Tibial nerve (tissue), 4 donors: ENCODE measurements at places on chromosomes 3 and 15.

DNA sequence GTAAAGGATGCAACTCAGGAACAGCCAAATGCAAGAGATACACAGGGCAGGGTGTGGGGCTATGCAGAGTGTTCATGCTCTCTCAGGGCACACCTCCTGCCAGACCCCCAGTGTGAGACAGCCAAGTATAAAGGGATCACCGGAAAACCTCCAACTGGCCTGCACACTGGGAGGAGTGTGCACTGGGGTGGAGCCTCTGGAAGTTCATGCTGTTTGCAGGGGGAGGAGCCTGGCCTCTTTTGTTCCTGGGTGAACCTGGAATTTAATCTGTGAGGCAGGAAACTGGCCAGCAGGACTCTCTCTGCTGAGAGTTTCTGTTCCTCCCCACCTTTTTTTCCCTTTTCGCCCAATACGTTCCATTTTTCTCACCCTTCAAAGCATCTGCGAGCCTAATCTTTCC, 204.1 kb downstream of the WNT5A start:
- DNase-seq: no peak

DNA sequence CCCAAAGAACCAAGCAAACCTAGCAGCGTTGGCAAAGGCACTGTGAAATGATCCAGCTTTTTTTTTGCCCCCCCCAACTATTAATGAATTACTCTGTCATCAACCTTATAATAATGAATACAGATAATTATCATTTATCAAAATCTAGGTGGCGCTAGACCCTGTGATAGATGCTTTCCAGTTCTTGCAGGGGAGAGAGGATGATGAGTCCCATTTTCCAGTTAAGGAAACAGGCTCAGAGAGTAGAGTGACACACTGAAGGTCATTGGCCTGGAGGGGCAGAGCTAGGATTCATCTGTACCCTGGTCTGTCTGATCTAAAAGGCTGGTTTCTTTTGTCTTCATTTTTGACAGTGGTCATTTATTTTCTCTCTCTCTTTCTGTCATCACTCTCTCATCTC, 5.0 kb downstream of the ACOX2 start:
- no peak for DNase-seq

- DNase-seq: no peak
Measured at GRCh38 chr15:99333413-99333812, 82.1 kb downstream of the LRRC28 start.

DNA sequence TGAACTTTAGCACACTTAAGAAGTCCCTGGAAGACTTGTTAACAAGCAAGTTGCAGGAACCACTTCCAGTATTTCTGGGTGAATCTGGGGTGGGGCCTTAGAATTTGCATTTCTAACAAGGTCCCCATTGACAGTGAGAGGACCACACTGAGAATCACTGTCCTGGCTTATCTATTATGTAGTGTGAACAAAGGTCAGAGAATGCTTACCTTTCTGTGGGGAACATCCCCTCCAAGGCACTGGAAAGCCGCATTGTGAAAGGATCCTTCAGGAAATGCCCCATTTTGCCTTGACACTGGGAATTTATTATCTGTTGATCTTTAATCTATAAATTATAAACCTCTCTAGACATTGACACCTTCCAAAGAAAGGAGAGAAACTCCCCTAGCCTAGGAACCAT, 74.8 kb downstream of the IGF2BP2 start:
- DNase-seq: no peak

- DNase-seq: no peak
Measured at GRCh38 chr3:48546203-48546829, 10.3 kb downstream of the PFKFB4 start.

DNA sequence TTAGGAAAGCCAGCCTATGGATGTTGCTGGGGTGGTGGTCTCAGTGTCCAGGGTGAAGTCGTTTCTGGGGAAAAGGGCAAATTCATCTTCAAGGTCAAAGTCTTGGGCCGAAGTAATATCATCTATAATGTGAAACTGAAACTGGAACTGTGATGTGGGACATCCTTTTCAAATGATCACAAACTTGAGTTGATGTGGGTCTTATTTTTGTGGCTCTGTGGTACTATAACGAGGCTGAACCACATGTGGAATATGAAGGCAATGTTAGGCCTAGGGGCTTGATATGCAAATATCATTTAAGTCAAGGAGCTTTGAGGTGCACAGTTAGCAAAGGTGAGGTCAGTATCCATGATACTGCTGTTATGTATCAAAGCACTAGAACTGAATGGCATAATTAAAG, 1.5 kb upstream of the CD200R1L start:
- DNase-seq: no peak

DNA sequence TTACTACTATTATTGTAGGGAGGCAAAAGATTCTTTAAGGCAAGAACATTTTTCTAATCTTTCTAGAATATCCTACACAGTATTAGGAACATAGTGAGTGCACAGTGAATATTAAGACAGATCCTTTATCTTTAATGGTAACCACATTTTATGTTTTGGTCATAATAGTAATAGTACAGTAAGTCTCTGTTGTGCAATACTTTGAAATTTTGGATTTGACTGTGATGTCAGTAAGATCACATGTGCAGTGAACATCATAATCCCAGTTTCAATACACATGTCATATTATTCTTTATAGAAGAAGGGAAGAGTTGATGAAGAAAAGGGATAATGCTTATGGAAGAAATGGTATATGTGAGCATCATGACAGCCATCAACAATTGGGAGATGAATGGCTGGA, 10.7 kb downstream of the STT3B start:
- DNase-seq: no peak

DNA sequence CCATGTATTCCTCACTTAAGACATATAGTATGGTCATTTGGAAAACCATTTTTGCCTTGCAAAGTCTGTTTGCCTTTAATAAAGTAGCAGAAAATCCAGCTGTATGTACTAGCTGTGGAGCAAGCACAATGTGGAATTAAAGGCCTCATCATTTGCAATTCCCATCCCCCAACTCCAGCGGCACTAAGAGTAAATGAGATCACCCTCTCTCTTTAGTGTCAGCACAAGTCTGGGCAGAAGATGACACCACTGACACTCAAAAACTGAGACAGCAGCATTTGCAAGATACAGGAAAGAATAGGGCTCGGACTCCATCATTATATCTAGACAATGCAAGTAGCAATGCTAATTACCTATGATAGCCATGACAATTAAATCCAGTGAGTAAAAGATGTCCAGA, 24.7 kb upstream of the DYNC1LI1 start:
- no peak for DNase-seq

- DNase-seq: no peak
Measured at GRCh38 chr3:106255870-106256248, 387.0 kb upstream of the CBLB start.

GRCh38 chr3:157375342-157375986, 61.2 kb upstream of the PTX3 start:
- DNase-seq: no peak

- no peak for DNase-seq
Measured at GRCh38 chr3:193812791-193813500, 219.9 kb downstream of the OPA1 start.

DNA sequence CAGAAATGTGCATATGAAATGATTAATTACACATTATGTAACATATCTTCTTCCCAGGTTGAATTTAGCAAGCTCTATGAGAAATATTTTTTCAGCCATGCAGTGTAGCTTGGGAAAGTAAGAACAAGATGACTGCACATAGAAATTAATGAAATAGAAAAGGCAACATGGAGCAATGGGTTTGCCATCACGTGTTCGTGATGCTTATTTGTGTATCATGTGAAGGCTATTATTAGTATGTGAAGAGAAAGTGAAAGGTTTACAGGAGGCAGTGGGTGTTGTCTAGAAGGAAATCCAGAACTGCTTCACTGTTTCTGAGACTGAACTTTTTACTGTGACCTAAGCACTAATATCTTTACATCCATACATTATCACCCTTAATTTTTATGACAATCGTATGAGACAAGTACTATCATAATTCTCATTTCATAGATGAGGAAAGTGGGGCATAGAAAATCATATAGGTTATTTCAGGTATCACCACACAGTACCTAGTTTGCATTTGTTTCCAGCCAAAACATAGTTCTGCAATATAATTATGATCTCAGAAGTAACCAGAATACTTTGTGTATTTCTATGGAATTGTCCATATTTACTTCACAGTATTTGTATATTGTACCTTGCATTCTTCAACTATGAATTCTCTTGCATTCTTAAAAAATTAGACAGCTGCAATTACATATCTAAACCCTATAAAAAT, 14.9 kb downstream of the SERPINI1 start:
- no peak for DNase-seq

- no peak for DNase-seq
Measured at GRCh38 chr15:94743668-94744067, 512.3 kb downstream of the MCTP2 start.

DNA sequence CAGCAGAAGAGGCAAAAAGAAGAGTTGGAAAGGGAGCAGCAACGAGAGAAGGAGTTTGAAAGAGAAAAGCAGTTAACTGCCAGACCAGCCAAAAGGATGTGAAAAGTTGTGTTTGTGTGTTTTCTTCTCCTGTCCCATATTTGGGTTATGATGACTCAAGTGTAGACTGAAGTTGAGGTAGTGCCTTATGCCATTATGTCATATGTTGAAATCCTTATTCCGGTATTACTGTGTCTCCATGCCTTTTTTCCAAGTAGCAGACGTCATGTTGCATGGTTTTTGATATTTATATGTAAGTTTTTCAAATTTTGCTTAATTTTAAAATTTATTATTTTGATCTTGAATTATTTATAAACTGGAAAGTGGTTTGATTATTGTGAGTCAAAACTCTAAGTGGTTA, 19.2 kb downstream of the BLOC1S6 start:
- DNase-seq: no peak

- DNase-seq: no peak
Measured at GRCh38 chr3:101850246-101851051, 1.1 kb downstream of the NFKBIZ start.

- DNase-seq: peak; percentile 19
Measured at GRCh38 chr15:96322536-96323318, 7.8 kb upstream of the NR2F2 start.

DNA sequence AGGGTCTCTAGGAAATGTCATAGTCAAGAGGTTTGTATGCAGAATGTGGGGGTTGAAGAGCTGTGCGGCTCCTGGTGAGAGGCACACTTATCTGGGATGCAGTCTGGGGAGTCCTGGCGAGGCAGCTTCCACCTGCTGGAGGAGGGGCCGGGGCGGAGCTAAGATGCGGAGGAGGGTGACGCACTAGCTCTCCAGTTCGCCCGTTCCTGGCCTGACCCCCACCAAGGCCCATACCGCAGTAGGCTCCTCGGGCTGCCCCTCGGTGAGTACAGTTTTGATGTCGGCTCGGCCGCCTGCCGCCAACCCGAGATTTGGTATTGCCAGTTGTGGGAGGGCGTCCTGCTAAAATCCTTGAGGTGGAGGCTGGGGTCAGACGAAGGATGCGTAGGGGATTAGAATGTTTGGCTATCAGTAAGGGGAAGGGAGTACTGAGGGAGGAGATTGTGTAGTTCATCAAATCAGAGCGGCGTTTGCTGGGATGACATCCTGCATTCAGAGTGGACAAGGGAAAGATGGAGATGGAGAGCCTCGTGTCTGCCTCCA, at the start of gene SCG5:
SCG5 (plus strand) TSS at position 194 of the 543 bp plus-strand sequence. CDS start 1,883 bp downstream, outside the sequence.
- no peak for DNase-seq

DNA sequence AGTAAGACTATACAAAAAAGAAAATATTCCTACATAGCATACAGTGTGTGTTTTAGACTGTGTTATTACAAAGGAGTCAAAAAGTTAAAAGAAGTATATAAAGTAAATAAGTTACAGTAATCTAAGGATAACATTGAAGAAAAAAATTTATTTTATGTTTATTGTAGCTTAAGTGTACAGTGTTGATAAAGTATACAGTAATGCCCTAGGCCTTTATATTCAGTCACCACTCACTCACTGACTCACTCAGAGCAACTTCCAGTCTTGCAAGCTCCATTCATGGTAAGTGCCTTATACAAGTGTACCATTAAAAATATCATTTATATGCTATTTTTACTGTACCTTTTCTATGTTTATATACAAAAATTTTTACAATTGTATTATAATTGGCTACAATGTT, 220.1 kb downstream of the BCHE start:
- DNase-seq: no peak

- DNase-seq: no peak
Measured at GRCh38 chr3:52310861-52311575, 5.1 kb upstream of the DNAH1 start.

DNA sequence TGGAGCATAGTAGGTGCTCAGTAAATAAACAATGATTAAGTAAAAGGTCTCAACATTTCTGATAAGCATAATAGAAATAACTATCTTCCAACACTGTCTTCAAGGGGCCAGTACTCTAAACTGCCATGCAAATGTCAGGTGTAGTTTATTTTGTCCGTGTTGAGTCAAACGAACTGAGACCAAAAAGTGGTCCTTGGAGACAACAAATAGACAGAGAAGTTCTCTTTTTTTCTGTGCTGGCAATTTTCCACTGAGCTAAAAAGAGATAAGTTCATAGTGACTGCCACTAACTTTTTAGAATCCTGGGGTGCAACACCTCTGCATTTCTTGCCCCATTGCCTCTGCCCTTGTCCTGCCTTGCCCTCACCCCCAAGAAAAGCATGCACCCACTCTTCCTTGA, 14.7 kb upstream of the MBNL1 start:
- DNase-seq: no peak

- DNase-seq: no peak
Measured at GRCh38 chr15:52695154-52695553, 16.0 kb upstream of the ATOSA start.

DNA sequence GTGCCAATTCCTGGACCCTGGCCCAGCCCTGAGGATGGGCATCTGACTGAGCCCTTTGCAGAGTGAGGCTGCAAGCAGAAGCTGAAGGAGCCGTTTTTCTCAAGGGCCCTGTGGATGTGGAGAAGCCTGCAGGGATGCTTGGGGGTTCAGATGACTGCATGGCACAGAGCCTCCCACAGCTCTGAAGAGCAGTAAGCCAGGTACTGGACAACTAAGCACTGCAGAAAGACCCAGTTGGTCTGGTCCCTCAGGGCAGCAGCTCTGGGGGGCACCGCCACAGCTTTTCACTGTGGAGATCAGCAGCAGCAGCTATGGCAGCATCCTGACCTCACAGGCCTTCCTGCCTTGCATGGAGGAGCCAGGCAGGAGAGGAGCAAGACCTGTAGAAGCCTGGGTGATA, 67.6 kb downstream of the CRYGS start:
- DNase-seq: no peak

GRCh38 chr3:73480187-73480672, 144.5 kb downstream of the PDZRN3 start:
- no peak for DNase-seq
